ENCODE measurements at places on chromosomes 7 and 10.

GRCh38 chr10:119668461-119668860, 17.3 kb downstream of the BAG3 start:
- no peak for DNase-seq

GRCh38 chr7:16609842-16610450, 35.6 kb downstream of the ANKMY2 start:
- no peak for DNase-seq

DNA sequence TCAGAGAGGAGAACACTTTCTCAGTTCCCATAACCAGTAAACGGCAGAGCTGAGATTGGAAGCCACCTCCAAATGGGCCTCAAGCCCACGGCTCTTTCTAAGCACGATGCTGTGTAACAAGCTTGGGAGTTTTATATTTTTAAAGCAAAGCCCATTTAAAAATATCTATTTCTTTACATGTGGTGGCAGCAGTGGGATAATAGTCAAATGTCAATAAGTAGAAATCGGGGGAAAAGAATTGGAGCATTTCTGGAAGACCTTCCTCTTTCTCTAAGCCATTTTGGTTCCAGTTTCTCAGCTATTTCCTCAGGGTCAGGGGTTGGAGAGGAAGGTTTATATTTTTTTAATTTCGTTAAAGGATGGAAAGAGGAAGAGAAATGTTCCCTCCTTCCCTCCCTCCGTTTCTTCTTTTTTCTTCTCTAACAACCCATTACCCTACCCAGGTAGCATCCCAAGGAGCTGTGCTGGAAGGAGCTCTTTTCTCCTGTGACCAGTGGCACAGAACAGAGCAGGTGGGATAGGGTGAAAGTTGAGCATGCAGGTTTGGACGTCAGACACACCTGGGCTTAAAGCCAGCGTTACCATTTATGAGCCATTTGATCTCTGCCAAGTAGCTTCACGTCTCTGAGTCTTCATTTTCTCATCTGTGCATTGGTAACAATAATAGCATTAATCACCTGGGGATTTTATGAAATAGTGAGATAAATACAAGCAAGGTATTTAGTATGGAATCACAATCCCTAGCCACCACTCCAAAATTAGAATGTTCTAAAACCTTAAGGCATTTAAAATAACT, 515.7 kb downstream of the RPS24 start:
- DNase-seq: no peak

GRCh38 chr7:138873220-138873892, 75.4 kb upstream of the ATP6V0A4 start:
- no peak for DNase-seq

- no peak for DNase-seq
Measured at GRCh38 chr7:39504963-39505362, 61.2 kb upstream of the YAE1 start.

DNA sequence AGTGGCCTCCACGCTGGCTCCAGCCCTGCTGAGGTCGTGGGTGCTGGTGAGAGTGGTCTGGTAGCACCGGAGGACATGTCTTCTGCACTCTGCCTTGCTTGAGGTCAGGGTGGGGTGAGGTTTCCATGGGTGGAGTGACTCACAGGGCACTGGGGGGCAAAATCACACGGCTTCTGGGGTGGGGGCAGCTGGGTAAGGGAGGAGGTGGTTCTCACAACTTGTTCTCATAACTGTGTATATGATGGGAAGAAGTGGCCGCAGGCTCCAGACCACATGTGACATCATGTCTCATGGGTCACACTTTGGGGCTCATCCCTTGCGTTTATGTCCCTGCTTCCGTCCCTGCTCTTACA, 884 bp upstream of the PRF1 start:
- no peak for DNase-seq

DNA sequence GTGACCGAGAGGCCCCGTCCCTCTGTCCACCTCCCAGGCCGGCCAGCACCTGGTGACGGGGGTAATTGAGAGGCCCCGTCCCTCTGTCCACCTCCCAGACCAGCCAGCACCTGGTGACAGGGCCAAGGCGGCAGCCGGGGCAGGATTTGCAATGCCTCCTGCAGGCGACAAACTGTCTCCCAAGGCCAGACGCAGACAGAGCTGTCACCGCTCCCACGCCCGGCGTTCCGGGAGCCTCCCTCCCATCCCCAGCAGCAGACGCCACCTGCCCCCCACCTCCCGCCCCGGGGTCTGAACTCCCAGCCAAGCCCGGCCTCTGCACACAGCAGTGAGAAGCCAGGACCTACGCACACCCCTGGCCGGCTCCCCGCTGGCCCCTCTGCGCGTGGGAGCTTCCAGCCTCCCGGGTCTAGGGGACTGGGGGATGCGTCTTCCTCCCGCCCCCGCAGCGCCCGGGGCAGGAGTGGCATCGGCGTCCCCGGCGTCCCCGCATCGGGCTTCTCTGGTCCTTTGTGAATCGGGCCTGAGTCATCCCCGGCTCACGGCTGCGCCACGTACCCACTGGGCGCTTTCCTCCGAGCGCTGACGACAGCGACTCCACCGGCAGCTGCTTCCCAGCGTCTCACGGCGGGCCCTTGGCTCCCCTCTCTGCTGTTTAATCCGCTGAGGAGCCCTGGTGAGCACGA, 95.1 kb upstream of the DIP2C start:
- DNase-seq: peak; percentile 48

DNA sequence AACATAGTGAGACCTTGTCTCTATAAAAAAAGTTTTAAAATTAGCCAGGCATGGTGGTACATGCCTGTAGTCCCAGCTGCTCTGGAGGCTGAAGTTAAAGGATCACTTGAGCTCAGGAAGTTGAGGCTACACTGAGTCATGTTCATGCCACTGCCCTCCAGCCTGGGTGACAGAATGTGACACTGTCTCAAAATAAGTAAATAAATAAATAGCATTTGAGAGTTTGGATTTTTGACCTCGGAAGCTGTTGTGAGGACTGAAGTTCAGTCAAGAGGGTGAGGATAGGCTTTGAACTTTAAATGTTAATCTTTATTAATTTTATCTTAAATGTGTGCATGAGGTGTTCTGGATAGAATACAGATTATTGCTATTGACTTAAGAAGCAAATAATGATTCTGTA, 110.2 kb downstream of the GNAT3 start:
- no peak for DNase-seq

DNA sequence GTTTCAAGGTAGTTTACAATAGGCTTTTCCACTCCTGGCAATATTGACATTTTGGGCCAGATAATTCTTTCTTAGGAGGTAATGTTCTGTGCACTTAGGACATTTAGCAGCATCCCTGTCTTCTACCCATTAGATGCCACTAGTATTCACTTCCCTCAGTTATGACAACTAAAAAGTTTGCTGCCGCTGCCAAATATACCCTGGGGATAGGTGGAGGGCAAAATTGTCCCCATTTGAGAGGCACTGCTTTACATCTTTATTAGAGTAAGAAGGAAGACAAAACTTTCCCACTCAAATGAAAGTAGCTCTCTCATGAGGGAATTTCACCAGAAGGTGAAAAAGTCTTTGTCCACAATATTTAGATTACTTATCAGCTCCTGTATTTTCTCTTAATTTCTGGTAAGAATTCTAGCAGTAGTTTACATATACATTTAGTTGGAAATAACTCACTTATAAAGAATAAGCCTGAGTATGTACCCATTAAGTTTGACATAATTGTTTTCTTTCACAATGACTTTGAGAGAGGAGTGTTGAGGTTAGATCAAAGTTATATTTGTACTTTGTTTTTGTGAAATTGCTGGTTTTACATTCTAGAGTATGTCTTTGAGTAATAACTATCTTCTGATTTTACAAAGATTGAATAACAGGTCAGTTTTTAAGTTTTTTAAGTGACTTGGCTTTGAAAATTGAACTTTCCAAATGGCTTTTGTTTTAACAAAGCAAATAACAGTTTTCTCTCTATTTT, 46.0 kb downstream of the HELLS start:
- DNase-seq: no peak

DNA sequence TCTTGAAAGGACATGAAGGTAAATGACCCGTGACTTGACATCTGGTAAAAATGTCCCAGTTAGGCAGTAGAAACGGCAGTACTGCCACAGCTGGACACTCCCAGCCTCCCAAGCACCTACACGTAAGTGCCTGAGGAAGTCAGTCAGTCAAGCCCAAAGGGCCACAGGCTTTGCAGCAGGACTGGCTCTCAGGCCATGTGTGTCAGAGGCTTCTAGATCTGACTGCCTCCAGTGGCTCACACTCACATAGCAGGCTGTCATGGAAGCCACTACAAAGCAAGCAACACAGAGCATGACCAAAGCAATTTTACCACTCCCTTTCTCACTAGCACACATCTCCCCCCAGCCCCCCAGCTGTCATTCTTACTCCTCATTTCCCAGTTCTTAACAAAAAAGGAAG, 17.8 kb upstream of the CCNJ start:
- no peak for DNase-seq

GRCh38 chr7:123761729-123762128, 12.9 kb upstream of the WASL start:
- DNase-seq: no peak

GRCh38 chr7:147363101-147363500, 1227.5 kb upstream of the C7orf33 start:
- no peak for DNase-seq

DNA sequence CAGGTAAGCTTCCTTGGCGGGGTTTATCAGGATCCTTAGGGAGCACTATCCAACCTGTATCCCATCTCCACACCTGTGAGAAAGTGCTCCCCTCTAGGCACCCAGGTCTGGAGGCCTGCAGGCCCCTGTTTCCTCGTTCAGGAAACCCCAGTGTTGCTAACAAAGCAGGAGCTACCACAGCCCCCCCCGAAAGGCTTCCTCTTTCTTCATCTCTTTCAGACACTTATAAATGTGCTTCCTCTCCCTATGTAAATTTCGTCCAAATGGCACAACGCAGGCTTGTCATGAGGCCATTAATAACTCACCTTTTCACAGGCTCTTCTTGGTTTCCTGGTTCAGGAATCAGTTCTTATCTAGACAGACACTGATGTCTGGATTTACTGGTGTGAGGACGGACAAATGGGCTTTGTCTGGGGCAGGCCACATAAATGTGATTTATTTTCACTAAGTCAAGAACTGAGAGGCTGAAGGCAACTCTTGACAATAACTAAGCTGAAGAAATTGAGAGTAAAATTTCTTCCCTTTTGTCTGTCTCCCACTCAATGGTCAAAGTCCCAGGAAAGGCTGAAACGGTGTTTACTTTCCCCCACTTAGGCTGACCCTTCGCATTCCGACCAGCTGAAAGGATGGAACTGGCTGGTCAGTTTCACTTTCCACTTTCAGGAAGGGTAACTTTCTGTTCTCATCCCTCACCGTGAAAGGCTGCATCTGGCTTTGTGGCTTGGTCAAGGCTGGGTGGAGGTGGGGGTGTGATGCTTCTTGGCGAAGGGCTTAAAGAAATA, 46.8 kb downstream of the PIK3AP1 start:
- no peak for DNase-seq

GRCh38 chr7:142896741-142897379, 11.3 kb upstream of the TRPV6 start:
- DNase-seq: no peak

DNA sequence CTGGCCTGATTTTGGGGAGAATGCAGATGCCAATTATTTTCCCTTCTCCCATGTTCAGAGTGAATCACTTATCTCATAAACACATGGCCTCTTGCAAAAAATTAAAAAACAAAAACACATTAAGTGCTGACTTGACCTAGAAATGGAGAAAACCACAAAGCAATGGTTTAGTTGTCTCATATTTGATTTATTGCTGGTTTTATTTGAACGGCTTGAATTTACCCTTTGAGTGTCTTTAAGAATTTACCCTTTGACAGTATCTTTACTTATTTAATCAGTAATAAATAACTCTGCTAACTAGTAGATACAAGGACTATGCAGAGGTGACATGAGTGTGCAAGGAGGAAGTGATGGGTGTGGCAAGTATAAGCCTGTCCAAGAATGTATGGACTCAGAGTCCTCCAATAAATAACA, 68.1 kb upstream of the GSDME start:
- no peak for DNase-seq

- DNase-seq: no peak
Measured at GRCh38 chr7:28980451-28981160, 22.5 kb upstream of the TRIL start.

- DNase-seq: no peak
Measured at GRCh38 chr7:67413670-67414069, 417.0 kb downstream of the TYW1 start.

- DNase-seq: no peak
Measured at GRCh38 chr10:58107506-58107905, 160.2 kb downstream of the IPMK start.

DNA sequence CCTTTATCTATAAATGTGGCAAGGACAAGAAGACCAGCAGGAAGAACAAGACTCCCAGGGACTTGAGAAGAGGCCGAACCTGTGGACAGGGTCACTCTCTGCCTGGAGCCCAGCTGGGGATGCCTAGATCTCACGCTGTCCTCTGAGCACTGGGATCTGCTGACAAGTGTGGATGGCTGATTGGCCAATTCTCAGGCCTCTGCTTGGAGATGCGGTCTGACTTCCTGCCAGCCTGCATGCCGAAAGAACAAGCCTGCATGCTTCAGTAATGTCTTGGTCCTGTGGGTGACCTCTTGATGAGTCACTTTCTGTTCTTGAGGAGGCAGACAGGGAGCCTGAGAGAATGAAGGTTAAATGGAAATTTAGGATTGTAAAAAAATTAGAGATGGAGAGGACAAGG, 84.7 kb downstream of the TMEM178B start:
- DNase-seq: no peak

DNA sequence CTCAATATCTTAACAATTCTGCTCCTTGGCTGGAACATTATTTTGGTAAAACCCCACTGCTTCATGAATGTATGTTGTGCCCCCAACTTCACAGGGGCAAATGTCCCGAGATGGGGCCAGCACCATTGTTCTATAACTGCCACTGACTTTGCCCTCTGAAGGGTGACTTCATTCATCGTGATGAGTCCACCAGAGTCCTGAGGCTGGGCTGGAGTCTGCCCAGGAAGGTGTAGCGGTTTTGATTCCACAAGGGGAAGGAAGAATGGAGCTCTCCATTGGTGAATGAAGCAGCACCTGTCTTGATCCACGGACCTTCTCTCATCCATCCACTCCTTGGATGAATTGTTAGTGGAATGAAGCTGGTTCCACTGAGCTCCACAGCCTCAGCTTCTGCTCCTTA, 18.4 kb downstream of the AKR1B1 start:
- DNase-seq: no peak

DNA sequence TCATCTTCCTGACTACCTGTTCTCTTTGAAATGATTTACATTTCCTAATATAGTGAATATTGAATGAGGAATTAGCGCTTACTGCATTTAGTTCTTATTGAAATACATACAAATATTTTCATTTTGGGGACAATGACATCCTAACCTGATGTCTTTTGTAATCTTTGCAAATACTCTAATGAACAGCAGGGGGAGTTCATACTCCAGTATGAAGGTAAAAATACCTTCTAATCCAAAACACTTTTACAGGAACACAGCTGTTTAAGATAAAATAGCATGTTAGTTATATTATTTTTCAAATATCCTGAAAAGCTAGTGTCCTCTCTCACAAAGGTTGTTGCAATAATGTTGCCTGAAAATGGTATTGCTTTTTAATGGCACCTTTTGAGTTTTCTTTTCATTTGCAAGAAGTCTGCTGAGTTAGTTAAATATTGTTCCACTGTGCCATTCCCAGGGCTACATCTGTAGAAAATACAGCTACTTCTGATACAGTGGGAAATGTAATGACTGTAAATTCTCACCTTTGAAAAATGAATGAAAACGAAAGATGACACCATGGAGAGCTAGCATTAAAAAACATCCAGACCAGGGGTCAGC, 400.0 kb downstream of the PHF14 start:
- DNase-seq: no peak

- DNase-seq: no peak
Measured at GRCh38 chr10:48801001-48801421, 116.3 kb downstream of the WDFY4 start.
